ENCODE measurements at places on chromosomes 7 and 10.
A peak's percentile ranks its signal among the peaks of the same experiment; 100 is the strongest.

GRCh38 chr7:108423089-108423989 lies 32.9 kb downstream of the NRCAM start:
- no peak for DNase-seq

DNA sequence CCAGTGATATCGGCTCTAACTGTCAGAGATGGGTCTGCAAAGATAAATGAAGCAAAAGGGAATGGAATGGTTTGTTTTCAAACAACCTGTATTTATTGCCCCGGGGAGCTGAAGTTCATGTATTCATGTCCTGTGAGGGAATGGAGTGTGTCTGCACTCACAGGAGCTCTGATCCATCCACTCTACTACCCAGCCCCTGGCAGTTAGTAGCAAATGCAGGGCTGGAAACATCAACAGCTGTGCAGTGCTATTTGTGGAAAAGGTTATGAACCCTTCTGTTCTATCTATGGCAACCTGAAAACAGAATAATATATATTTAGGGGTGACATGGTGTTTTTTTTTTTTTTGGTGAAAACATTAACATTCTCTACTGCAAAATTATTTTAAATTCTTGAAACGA lies 9.8 kb downstream of the AGR2 start:
- no peak for DNase-seq

DNA sequence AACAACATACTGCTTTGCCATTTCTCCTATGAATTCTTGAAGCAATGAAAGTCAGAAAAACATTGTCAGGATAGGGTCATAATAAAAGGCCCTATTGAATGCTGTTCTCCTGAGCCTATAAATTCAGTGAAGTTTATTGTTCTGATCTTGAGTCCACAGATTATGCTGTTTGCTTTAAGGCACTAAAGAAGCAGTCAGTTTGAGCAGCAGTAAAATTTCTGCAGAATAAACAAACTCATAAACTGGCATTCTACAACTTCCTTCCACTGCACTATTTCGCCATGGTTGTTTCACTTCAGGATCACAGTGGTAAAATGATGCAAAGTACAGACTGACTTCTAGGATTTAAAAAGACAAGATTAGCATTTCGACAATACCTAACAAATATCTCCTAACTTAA lies 503.2 kb downstream of the SH2D4B start:
- no peak for DNase-seq

DNA sequence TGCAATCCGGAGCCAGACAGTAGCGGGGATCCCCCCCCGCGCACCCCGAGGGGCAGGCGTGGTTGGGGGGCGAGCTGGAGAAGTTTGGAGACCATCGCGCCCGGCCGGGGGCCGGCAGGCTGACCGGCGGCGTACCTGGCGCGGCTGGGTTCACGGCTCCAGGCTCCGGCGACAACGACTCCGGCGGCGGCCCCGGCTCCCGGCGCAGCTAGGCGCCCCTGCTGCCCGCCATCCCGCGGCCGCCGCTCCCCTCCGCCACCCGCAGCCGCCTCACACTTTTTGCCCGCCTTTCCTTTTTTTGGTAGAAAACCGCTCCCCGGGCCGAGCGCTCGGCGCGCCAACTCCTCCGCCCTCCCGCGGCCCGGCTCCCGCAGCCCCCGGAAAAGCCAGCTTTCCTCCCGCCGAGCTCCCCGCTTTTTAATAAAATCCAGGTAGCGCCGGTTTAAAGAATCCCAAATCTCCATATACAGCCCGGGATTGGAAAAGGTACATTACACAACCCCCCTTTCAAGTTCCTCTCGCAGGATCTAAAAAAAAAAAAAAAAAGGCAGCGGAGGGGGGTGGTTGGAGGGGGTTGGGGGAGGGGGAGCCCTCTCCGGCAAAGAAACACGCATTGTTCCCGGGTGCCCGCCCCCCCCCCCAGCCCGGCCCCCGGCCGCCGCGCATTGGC lies at the start of gene TNRC18:
TNRC18 (minus strand) TSS at position 529 of the 670 bp plus-strand sequence. CDS start 2,588 bp downstream, outside the sequence.
- no peak for DNase-seq

GRCh38 chr7:69903410-69903809 lies 305.1 kb downstream of the AUTS2 start:
- peak; percentile 59 for DNase-seq

GRCh38 chr7:114930829-114931655 lies 9.1 kb downstream of the MDFIC start:
- DNase-seq = peak; percentile 57

GRCh38 chr10:97943294-97943693 lies 87.1 kb downstream of the CRTAC1 start:
- DNase-seq = no peak

DNA sequence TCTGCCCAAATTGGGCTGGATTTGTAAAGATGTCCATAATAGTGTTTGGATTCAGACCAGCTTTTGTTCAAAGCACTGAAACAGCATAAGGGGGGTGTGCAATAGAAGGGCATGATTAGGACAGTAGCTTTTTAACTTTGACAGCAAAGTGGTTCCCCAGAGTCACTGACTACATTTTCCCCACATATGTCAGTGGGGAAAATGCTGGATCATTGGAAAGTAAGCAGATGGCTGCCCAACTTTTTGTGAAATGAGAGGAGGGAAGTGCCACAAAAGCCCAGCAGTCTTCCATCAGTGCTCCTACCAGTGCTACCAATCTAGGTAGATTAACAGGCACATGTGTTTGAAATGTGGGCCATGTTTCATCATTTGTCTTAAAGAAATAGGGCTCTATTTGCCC lies 162.8 kb downstream of the FZD1 start:
- DNase-seq = no peak

GRCh38 chr10:119933179-119933578 lies 40.6 kb downstream of the SEC23IP start:
- DNase-seq = peak; percentile 9

- DNase-seq = no peak
Observed at GRCh38 chr7:148711191-148712102, 12.7 kb downstream of the CUL1 start.

DNA sequence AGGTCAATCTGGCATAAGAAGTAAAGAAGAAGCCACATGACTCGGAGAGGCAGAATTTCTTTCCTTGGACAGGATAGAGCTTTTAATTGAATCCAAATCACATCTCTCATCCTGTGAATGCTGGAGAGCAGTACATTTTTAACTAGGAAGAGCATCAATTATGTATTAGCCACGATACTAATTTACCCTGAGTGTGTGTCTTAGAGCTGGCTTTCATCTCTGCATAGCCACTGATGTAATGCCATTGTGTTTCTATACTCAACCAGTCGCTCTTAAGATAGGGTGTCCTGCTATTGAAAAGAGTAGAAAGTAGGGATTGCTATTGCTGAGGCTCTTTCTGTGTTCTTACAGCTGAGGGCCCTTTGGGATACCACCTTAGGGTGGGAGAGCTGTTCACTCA lies 280.3 kb downstream of the AUTS2 start:
- DNase-seq = no peak

DNA sequence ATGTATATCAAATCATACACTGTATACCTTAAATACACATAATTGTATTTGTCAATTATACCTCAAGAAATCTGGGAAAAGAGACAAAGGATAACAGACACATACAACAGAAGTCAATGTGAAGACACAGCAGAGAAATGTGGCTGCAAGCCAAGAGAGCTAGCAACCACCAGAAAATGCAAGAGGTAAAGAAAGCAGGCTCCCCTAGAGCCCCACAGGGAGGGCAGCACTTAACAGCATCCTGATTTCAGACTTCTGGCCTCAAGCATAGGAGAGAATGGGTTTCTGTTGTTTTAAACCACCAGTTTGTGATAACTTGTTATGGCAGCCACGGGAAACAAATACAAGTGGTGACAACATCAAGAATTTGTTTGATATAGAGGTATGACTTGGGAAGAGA lies 1197.2 kb downstream of the SORCS1 start:
- DNase-seq = peak; percentile 3

- no peak for DNase-seq
Observed at GRCh38 chr7:14286036-14286435, 296.6 kb upstream of the ETV1 start.

DNA sequence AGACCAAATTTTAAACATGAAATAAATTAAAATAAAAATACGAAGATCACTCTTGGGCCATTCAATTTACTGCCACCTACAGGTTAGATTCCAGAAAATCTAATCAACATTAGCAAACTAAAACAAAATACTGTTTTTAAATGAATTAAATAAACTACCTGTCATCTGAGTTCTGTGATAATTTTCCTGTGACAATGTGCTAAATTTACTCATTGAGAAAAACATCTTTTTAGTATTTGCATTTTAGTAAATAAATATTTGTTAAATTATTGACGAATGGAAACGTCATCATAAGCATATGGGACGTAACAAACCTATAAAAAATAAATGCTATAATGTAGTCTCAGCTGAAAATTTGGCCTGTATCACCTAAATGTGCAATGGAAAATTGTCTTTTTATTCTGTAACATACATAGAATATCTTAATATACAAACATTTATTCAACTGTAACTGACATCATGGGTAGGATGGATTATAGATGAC lies 72.1 kb downstream of the ITGB8 start:
- DNase-seq = no peak

DNA sequence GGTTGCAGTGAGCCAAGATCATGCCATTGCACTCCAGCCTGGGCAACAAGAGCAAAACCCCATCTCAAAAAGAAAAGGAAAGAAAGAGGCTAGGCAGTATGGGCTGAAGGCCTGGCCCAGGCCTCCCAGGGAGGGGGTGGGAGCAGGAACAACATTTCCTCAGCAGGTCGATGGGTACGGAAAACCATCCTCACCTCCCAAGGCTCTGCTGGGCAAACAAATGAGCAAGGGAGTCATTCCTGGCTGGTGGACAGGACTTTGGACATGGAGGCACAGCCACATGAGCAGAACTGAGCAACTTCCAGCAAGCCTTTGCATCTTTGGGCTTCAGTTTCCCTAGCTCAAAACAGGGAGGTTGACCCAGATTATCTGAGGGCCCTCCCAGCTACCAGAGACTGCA lies 13.0 kb downstream of the OGDHL start:
- no peak for DNase-seq

GRCh38 chr7:23011222-23011924 lies 2.6 kb downstream of the HYCC1 start:
- no peak for DNase-seq

DNA sequence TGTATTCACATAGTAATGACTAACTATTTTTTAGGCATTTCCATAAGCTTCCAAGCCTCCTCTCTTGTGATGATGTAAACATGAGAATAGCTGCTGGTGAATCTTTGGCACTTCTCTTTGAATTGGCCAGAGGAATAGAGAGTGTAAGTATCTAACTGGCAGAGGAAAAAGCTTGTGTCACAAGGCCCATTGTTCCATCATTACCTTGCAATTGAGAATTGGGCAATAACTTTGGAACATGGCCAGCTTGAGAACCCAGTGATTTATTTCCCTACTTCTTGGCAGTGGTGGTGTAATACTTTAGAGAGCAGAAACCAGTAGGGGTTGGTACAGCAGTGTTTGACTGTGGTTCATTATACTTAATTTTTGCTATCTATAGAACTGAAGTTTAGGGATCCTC lies 12.0 kb downstream of the IFRD1 start:
- peak; percentile 71 for DNase-seq

DNA sequence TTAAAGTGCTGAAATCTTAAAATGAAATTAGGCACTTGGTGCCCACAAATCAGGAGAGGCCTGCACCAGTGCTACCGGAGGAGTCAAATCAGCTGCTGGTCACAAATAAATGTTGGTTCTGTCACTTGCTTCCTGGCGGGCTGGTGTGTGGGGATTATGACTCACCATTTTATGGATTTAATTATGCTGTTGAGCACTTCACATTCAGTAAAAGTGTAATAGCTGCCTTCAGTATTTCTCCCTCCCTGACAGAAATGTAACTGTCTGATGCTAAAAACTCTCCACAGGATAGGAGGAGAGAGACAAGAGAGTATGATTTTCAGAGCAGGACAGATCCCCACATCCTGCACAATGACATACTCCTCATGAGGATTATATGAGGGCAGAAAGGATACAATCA lies 186.0 kb downstream of the JAZF1 start:
- DNase-seq = peak; percentile 75

GRCh38 chr7:89238156-89238555 lies 442.6 kb upstream of the TEX47 start:
- peak; percentile 84 for DNase-seq

DNA sequence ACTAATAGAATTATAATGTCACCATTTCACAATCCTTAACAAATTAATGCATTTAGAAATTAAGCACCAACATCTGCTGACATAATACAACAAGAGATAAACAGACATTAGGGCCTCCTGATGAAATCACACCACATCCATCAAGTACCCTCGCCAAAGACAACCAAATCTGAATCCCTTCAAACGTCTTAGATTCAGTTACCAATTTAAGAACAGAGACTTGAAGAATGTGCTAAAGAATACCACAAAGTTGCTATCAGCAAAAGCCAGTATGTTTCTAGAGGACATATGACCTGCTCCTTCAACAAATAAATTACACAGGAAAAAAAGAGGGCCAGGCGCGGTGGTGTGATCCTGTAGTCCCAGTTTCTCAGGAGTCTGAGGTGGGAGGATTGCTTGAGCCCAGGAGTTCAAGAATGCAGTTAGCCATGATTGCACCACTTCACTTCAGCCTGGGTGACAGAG lies 144.5 kb downstream of the REEP3 start:
- DNase-seq = no peak

GRCh38 chr10:22652988-22653481 lies 61.3 kb downstream of the PIP4K2A start:
- DNase-seq = no peak

DNA sequence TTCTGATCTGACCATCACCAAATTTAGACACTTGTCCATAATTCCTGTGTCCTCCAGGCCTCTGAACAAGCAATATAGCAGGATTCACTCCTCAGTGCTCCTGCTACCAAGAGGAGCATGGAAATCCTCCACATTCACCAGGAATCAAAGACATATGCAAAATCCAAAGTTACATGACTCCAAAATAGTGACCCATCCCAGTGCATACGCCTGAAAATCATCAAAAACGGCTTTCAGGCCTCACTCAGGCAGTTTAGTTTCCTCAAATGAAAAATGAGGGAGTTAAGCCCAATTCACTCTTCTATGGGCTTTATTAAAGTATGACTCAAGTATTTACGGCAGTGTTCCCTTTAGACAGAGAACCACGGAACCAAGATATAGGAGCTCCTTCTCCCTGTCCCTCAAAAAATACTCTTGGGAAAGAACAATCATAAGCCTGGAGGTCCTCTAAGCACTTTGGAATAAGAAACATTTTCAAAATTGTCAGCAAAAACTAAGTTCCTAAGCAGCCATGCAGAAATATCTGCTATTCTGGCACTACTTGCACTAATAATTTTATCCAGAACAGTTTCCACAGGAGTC lies 240.7 kb downstream of the PARD3 start:
- DNase-seq = no peak

- no peak for DNase-seq
Observed at GRCh38 chr10:130017631-130018022, 53.6 kb upstream of the EBF3 start.

All from fibroblast of skin of right quadriceps (primary cell).